WTC11 (cell line): ENCODE measurements at places on chromosomes 5 and 9. TPM values are rescaled to one million over a fixed set of nuclear protein-coding genes. Genes with fewer than 3 reads are reported as not detected.

Gene OTP
- total RNA-seq: not detected in 3 replicates

Gene CDC42SE2
- 21.2 to 22.5 TPM (median 21.7 TPM) in 3 replicates for total RNA-seq

Gene SVEP1
- 0.39 to 0.74 TPM (median 0.48 TPM) in 3 replicates for total RNA-seq

Gene DOCK2
- total RNA-seq: 4.6 to 9.0 TPM (median 6.1 TPM) in 3 replicates

Gene MYO10
- 89.8 to 90.8 TPM (median 90.7 TPM) in 3 replicates for total RNA-seq

Gene PRRX2
- total RNA-seq: 6.9 to 10.7 TPM (median 8.2 TPM) in 3 replicates

Gene SHC3
- 4.2 to 5.1 TPM (median 4.9 TPM) in 3 replicates for total RNA-seq

Gene CARD19
- 30.0 to 34.5 TPM (median 32.8 TPM) in 3 replicates for total RNA-seq

- peaks cover 59% of the 10 kb centered on the region for H3K4me1 ChIP-seq
- peaks cover 32% of the 10 kb centered on the region for H3K27me3 ChIP-seq
- no peak overlapping the region for H3K4me3 ChIP-seq
- H3K27ac ChIP-seq: no peak overlapping the region
Measured at GRCh38 chr5:124574521-124575436, 171.7 kb downstream of the ZNF608 start.

DNA sequence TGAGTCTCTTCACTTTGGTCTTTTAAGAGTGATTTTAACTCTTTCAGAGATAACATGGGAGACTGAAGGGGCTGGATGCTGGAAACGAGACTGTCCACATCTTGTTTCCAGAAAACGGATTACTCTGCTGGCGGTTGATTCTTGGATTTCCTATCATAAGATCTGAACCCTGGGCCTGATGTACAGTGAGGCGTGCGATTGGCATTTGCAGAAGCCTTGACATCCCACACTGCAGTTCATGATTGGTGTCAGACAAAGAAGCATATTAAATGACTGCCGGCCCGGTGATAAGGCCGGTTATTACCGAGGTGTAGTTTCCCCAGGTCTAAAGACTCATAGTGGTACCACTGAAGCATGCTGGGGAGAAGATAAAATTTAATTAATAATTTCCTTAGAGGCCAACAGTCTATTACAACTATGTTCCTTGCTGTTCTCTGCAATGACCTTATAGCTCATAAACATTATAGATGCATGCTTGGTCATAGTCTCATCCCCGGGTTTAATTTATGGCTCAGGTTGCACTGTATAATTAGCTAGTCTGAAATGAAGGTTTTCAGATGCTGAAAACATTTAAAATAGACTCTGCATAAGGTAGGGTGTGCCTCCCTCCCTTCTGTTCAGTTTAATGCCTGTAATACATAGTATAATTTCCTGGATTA, 99.2 kb downstream of the PPP2R2B start:
- no peak overlapping the region for H3K4me3 ChIP-seq
- peaks cover 27% of the 10 kb centered on the region for H3K36me3 ChIP-seq
- H3K27ac ChIP-seq: no peak overlapping the region
- H3K27me3 ChIP-seq: no peaks in the 10 kb centered on the region

GRCh38 chr5:131378721-131379541, 115.1 kb downstream of the CDC42SE2 start:
- H3K4me3 ChIP-seq: no peak overlapping the region
- H3K36me3 ChIP-seq: no peaks in the 10 kb centered on the region
- DNase-seq: no peak
- H3K27me3 ChIP-seq: no peaks in the 10 kb centered on the region
- H3K27ac ChIP-seq: no peak overlapping the region
- peaks cover 10% of the 10 kb centered on the region for H3K4me1 ChIP-seq

DNA sequence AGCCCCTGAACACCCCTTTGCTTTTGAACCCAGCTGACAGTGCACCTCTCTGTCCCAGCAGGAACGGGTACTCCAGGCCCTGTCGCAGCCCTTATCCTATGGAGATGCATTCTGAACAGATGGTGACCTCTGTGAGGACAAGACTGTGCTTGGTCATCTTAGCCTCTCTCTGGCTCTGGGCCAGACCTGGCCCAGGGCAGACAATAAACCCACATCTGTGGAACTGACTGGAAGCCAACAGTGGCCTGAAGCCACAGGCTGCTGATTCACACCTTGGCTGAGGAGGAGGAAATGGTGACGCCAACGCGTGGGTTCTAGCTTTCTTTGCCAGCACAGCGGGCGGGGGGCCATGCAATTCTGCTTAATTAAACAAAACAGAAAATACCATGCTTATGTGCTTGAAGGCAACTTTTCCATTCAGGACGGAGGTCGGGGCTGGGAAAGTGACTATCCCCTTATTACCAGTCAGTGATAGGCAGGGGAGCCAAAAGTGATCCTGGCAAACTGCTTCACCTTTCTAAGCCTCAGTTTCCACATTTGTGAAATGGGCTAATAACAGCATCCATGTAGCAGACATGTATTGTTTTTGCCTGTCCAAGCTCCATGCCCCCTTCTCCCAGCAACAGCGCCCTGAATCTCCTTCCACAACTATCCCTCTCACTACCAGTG, 10.8 kb downstream of the SH3PXD2B start:
- H3K27me3 ChIP-seq: no peaks in the 10 kb centered on the region
- no peak overlapping the region for H3K4me3 ChIP-seq
- H3K27ac ChIP-seq: no peak overlapping the region; the same call in 1 of the 2 replicates
- no peak for DNase-seq
- peaks cover 17% of the 10 kb centered on the region for H3K4me1 ChIP-seq

DNA sequence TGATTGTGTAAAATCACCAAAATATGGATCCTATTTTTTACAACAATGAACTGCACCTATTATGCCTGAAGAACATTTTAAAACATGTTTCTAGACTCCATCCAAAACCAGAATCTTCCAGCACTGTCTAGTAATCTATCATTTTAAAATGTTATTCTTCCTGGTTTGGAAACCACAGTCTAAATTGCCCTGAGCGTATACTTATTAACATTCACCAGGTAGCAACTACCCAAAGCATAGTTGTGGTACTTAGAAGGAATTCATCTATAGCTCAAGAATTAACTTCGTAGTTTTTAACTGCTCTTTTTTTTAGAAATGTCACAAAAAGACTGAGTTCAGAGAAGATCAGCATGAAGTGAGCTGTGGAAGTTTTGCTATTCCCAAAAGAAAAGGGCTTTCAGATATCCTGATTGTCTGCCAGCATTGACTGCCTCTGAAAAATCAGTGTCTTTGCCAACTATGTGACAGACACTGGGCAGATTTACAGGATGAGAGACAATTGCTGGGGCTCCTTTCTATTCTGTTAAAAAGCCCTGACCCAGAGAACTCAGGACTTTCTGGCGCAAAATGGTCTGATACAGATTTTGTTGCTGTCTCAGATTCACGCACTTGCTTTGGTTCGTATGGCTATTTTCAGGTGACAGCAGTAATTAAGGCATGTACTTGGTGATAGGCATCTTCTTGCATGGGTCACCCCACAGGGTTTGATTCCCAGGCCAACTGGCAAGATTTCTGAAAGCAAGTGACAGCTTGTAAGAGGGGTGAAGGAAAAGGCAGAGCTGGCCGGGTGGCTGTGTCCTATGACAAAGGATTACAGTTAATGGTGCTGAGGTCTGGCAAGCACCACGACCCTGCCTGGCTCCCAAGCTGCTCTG, 152.5 kb upstream of the RAI14 start:
- DNase-seq: no peak
- H3K4me3 ChIP-seq: no peak overlapping the region
- H3K4me1 ChIP-seq: peaks cover 5% of the 10 kb centered on the region
- no peak overlapping the region for H3K27ac ChIP-seq
- H3K36me3 ChIP-seq: no peaks in the 10 kb centered on the region

DNA sequence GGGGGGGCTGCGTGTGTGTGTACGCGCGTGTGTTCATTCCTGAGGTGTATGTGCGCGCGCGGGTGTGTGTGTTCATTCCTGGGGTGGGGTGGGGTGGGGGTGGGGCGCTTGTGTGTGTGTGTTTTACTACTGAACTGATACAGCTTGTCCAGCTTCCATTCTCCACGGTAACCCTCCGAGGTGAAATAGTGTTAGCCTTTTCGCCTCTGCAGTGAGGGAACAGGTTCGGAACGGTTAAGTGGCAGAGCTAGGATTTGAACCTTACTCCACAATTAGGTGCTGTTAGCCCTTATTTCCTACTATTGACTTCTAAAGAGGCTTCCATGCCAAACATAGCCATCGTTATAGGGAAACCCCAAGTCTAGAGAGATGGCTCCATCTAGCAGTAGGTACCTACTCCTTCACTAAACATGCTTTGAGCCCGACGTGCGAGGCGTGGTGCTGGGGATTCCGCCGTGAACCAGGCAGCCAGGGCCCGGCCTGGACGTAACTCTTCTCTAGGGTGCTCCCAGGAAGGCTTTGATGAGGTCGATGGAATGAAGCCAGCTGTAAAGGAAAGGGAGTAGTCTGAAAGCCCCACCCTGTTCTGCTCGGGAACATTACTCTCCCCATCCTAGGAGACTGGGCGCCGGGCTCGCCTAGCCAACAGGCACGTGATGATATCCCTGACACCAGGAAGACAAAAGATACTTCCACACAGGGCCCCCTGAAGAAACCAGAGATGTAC, 782 bp upstream of the SKP1 start:
- peaks cover 13% of the 10 kb centered on the region for H3K36me3 ChIP-seq
- peaks cover 15% of the 10 kb centered on the region for H3K4me1 ChIP-seq
- no peaks in the 10 kb centered on the region for H3K27me3 ChIP-seq
- peak overlapping the region; percentile 93 for H3K4me3 ChIP-seq
- H3K27ac ChIP-seq: peak overlapping the region; percentile 98

- H3K27me3 ChIP-seq: no peaks in the 10 kb centered on the region
- DNase-seq: no peak
- no peaks in the 10 kb centered on the region for H3K36me3 ChIP-seq
- H3K27ac ChIP-seq: no peak overlapping the region
- no peak overlapping the region for H3K4me3 ChIP-seq
Measured at GRCh38 chr5:93723005-93723404, 18.4 kb downstream of the POU5F2 start.

DNA sequence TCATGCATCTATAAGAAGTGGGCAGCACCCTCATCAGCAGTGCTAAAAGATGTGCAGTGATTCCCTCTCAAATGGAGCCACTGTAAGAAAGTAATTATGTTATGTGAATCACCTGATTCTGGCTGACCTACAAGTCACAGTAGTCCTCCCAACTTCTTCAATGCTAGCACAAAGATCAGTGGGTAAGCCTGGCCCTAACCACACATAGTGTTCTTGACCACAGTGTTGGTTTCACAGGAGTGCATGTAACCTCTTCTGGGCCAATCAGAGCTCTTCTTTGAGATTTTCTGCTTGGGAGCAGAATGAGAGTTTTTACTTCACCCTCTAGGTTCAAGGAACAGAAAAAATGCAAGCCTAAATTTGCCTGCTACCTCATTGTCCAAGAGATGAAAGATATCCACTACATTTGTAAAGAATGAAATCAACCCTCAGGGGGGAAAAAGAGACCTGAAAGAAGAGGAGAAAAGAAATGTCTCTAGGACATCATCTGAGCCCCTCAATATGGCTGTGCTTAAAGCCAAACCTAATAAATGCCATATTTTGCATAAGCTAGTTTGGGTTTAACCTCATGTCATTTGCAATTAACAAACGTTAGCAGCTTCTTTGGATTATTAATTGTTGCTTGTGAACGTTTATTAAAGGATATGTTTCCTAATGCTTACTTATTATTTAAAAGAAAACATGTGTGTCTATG, 65.3 kb upstream of the ADRB2 start:
- H3K27ac ChIP-seq: no peak overlapping the region
- DNase-seq: no peak
- H3K4me1 ChIP-seq: no peaks in the 10 kb centered on the region
- no peaks in the 10 kb centered on the region for H3K36me3 ChIP-seq

DNA sequence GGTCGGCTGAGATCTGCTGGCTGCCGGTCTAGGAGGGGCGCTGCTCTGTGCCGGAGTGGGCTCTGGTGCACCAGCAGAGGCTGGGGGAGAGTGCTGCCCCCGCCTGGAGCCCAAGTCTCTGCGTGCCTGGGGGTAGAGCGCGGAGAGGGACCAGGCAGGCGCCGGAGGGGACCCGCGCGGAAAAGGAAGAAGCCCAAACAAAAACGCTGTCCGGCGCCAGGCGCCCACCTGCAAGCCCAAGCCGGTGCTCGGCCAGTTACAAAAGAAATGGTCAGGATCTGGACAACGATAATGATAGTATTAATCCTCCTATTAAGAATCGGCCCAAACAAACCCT, 571 bp upstream of the S1PR3 start:
- H3K27ac ChIP-seq: 0 out of 2 replicates have a peak overlapping the region, but pooled peaks have one; percentile 36
- H3K4me1 ChIP-seq: peaks cover 34% of the 10 kb centered on the region
- H3K27me3 ChIP-seq: peaks cover 18% of the 10 kb centered on the region
- 0 out of 2 replicates have a peak, but pooled peaks cover 2% of the 10 kb centered on the region for H3K36me3 ChIP-seq
- peak; percentile 72 for DNase-seq
- H3K4me3 ChIP-seq: peak overlapping the region; percentile 84

DNA sequence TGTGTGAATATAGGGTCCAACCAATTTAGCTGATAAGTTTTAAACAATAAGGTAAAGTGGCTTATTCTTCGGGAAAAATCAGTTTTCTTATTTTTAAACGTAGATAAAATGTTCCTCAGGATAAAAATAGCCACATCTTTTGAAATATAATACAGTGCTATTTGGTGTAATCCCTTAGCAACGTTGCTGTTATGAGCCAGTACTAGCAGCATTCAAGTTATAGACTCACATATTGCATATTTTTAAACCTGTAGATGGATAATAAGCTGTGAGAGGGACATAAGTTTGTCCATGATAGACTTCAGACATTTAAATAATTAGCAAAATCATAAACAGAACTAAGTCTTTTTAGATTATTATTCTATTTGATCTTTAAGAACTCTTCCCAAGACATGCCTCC, 6.3 kb downstream of the PDE4D start:
- no peaks in the 10 kb centered on the region for H3K36me3 ChIP-seq
- H3K4me3 ChIP-seq: no peak overlapping the region
- no peak for DNase-seq
- H3K27ac ChIP-seq: no peak overlapping the region

DNA sequence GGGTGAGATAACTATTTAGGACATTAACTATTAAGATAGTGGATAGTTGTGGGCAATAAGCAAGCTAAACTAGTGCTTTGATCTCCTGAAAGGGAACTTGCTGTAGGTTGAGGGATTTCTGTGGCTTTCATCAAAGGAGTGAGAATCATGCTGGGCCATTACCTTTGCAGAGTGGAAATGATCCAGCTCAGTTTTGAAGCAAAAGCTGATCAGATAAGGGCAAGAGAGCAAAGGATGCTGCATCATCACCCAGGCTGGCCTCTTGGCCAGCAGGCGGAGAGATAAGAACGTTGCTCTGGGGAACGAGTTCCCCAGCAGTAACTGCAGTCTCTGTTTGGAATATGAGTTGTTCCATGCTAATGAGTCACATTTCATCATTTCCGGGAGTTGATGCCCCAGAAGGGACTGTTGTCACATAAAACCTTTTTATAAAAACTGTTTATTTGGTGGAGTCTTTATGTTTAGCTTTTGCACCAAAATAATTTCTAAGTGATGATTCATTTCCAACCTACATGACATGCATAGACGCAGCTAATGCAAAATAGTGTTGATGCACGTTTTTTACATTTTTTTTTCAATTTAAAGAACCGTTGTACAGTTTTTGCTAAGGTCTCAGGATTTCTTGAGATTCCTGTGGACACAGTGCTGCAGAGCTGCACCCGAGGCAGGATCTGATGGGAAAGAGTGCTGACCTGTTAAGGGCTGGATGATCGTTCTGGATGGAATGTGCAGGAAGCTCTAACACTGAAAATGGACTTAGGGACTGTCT, 99.3 kb downstream of the ACTBL2 start:
- no peak overlapping the region for H3K27ac ChIP-seq
- no peaks in the 10 kb centered on the region for H3K36me3 ChIP-seq
- peaks cover 5% of the 10 kb centered on the region; the same call in 1 of the 2 replicates for H3K4me1 ChIP-seq
- H3K27me3 ChIP-seq: no peaks in the 10 kb centered on the region

GRCh38 chr5:81826128-81826527, 75.2 kb upstream of the SSBP2 start:
- no peak for DNase-seq
- no peaks in the 10 kb centered on the region for H3K4me1 ChIP-seq
- H3K36me3 ChIP-seq: peaks cover 4% of the 10 kb centered on the region; the same call in 1 of the 2 replicates
